ENCODE measurements at places on chromosomes 4 and X.

- DNase-seq = no peak
- H3K36me3 ChIP-seq = no peaks in the 10 kb centered on the region
- H3K27me3 ChIP-seq = no peaks in the 10 kb centered on the region
- H3K27ac ChIP-seq = no peak overlapping the region
- H3K4me3 ChIP-seq = no peak overlapping the region
- no peaks in the 10 kb centered on the region for H3K4me1 ChIP-seq
Measured at GRCh38 chr4:113040793-113041192, 8.7 kb upstream of the ANK2 start.

- H3K36me3 ChIP-seq = no peaks in the 10 kb centered on the region
- DNase-seq = no peak
- no peaks in the 10 kb centered on the region for H3K4me1 ChIP-seq
- no peak overlapping the region for H3K4me3 ChIP-seq
- H3K27ac ChIP-seq = no peak overlapping the region
- peaks cover 59% of the 10 kb centered on the region for H3K27me3 ChIP-seq
Measured at GRCh38 chr4:183789657-183790056, 115.5 kb upstream of the STOX2 start.

- H3K27ac ChIP-seq = no peak overlapping the region
- H3K4me1 ChIP-seq = no peaks in the 10 kb centered on the region
- H3K4me3 ChIP-seq = no peak overlapping the region
- DNase-seq = no peak
- H3K27me3 ChIP-seq = no peaks in the 10 kb centered on the region
Measured at GRCh38 chrX:7891928-7892327, 35.3 kb downstream of the PNPLA4 start.

DNA sequence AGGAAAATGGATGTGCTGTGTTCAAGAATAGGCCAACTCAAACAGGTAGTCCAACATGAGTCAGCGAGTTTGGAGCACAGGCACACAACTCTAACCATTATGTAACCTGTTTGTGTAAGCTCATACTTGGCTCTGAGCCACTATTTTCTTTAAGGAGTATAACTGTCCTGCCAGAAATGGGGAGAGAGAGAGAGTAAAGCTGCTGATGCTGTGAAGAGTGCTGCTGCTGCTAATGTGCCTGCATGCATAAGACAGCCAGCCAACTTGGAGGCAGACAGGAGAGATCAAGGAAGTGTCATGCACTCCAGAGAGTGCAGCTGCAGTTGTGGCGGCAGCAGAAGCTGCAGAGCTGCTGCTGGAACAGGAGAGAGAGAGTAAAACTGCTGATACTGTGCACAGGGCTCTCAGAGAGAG lies 11.7 kb upstream of the STATH start:
- H3K4me3 ChIP-seq = no peak overlapping the region
- no peak overlapping the region for H3K27ac ChIP-seq
- H3K36me3 ChIP-seq = no peaks in the 10 kb centered on the region
- no peaks in the 10 kb centered on the region for H3K4me1 ChIP-seq
- H3K27me3 ChIP-seq = no peaks in the 10 kb centered on the region
- no peak for DNase-seq

DNA sequence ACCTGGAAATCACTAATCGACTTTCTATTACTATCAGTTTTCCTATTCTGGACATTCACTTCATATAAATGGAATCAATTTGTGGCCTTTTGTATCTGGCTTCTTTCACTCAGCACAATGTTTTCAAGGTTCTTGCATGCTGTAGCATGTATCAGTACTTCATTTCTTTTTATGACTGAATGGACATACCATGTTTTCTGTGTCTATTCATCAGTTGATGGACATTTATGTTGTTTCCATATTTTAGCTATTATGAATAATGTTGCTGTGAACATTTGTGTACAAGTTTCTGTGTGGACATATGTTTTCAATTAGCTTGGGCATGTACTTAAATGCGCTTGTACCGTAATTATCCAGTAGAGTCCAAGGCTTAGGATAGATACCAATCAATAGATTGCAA lies 19.9 kb upstream of the RELL1 start:
- peaks cover 15% of the 10 kb centered on the region for H3K27me3 ChIP-seq
- H3K27ac ChIP-seq = no peak overlapping the region
- no peaks in the 10 kb centered on the region for H3K36me3 ChIP-seq
- H3K4me3 ChIP-seq = no peak overlapping the region
- H3K4me1 ChIP-seq = no peaks in the 10 kb centered on the region

GRCh38 chr4:142230991-142231390 lies 594.6 kb downstream of the IL15 start:
- H3K4me3 ChIP-seq = no peak overlapping the region
- H3K36me3 ChIP-seq = peaks cover 13% of the 10 kb centered on the region
- no peaks in the 10 kb centered on the region for H3K27me3 ChIP-seq

GRCh38 chr4:174808836-174809235 lies 20.2 kb downstream of the GLRA3 start:
- no peaks in the 10 kb centered on the region for H3K4me1 ChIP-seq
- no peak for DNase-seq
- no peak overlapping the region for H3K27ac ChIP-seq
- no peaks in the 10 kb centered on the region for H3K27me3 ChIP-seq

Data from central memory CD8-positive, alpha-beta T cell (primary cell).